ENCODE measurements at places on chromosomes 2 and 18. TPM values are rescaled to one million over a fixed set of nuclear protein-coding genes. Genes with fewer than 3 reads are reported as not detected.

Gene STARD6
- 0.11 TPM for total RNA-seq

Gene REEP1
- total RNA-seq: 17.7 TPM

Gene EML6
- total RNA-seq: 0.76 TPM

Gene UGT1A10
- total RNA-seq: not detected

Gene SP140
- not detected for total RNA-seq

Gene PLGLB1
- 1.7 TPM for total RNA-seq

Gene OTOS
- not detected for total RNA-seq

Gene ANTXR1
- 0.52 TPM for total RNA-seq

Gene IL1RL2
- total RNA-seq: 0.22 TPM

Gene CTDSP1
- total RNA-seq: 75.3 TPM

Gene STK11IP
- 6.3 TPM for total RNA-seq

Gene MC5R
- not detected for total RNA-seq

Gene CMPK2
- 0.26 TPM for total RNA-seq

Gene SPOPL
- total RNA-seq: 17.2 TPM

Gene RIT2
- not detected for total RNA-seq

Gene FBXO41
- under 0.01 TPM for total RNA-seq

Gene COL6A3
- 35.2 TPM for total RNA-seq

Gene FAM124B
- total RNA-seq: 13.3 TPM

Gene ATP6V1C2
- total RNA-seq: under 0.01 TPM

Gene SIGLEC15
- not detected for total RNA-seq

Gene ACADL
- total RNA-seq: not detected

Gene CAPN14
- 0.09 TPM for total RNA-seq

Gene TEKT4
- total RNA-seq: not detected

Gene DYNAP
- total RNA-seq: not detected

Gene UGT1A4
- not detected for total RNA-seq

Gene HOXD13
- total RNA-seq: under 0.01 TPM

Gene EN1
- not detected for total RNA-seq

Gene CD207
- total RNA-seq: 0.11 TPM

Gene DSEL
- 14.8 TPM for total RNA-seq

Gene FBLN7
- 0.87 TPM for total RNA-seq

Gene TXNDC2
- total RNA-seq: not detected

Gene CACNB4
- 0.26 TPM for total RNA-seq

All from dermis lymphatic vessel endothelial cell (primary cell).